Posterior vena cava (tissue), 2 donors: ENCODE measurements at places on chromosomes 1 and 21. TPM values are rescaled to one million over a fixed set of nuclear protein-coding genes. Genes with fewer than 3 reads are reported as not detected.

DNA sequence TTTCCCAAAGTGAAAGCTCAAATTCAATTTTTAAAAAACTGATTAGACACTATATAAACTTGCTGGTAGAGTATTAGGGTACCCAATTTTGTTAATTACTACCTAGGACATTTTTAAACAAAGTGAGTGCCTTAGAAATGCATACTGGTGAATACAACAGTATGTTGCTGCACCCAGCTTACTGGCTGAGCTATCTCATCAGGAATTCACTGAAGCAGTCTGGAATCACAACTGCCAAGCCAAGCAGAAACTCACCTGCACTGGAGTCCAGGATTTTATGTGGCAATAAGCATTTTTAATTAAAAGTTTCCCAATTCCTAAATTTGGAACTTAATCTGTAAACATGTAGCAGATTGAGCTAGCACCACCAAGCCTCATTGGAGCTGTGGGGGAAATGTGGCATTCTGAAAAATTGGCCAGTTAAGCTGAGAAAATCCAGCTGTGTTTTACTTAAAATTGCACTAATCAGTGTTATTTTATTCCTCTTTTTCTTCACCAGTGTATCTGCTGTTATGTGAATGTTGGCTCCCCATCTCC, 61.8 kb downstream of the CLEC20A start:
- DNase-seq, result no peak

- DNase-seq, result no peak
Observed at GRCh38 chr1:22751124-22751531, 40.5 kb downstream of the EPHB2 start.

DNA sequence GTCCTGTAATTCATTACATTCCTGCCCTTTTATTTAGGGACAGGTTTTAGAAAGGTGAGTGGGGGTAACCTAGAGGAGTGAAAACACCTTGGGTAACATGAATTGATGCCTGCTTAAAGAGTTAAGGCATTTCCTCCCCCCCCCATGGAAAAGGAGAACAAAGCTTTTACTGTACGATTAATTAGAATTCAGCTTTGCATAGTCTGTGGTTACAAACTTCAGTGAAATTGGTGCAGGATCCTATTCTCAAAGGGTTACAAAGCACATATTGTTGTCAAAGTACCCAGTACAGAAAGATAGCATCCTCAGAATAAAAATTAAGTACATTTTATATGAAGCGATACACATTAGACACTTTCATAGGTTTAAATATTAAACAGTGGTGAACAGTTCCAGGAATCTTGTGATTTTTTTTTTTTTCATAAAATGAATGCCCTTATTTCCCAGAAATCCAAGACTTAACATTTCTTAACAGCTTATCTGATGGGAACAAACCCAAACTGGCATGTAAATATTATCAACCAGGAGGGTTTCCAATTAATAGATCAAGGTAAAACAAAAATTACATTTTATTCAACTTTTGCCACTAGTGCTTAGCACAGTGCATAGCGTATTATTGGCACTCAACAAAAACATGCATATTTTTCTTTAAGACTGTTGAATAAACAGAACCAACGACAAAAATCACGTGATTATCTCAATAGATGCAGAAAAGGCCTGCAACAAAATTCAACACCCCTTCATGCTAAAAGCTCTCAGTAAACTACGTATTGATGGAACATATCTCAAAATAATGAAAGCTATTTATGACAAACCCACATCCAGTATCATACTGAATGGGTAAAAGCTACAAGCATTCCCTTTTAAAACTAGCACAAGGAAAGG, 172.7 kb downstream of the PDE4B start:
- no peak for DNase-seq

DNA sequence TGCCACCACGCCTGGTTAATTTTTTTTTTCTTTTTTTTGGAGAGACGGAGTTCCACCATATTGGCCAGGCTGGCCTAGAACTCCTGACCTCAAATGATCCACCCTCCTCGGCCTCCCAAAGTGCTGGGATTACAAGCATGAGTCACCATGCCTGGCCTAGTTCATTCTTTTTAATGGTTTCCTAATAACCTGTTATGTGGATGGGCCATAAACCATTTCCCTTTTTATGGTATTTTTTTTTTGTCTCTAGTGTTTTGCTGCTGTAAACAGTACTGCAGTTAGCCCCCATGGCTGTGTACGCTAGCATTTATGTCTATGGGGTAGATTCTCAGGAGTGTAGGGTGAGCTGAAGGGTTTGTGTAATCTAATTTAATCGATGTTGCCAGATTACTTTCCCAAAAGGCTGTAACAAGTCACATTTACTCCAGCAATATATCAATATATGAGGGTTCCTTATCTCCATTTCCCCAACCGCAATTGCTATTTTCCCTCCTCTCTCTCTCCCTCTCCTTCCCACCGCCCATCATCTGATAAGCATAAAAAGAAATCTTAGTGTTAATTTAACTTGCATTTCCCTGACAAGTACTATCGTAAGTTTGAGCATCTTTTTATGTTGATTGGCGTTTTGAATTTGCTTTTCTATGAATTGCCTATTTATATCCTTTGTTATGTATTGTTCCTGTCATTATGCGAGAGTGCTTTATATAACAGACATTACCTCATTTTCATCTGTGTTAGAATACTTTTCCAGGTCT, 28.7 kb downstream of the RCSD1 start:
- DNase-seq, result no peak

- no peak for DNase-seq
Observed at GRCh38 chr21:26797878-26798456, 47.2 kb downstream of the ADAMTS1 start.

DNA sequence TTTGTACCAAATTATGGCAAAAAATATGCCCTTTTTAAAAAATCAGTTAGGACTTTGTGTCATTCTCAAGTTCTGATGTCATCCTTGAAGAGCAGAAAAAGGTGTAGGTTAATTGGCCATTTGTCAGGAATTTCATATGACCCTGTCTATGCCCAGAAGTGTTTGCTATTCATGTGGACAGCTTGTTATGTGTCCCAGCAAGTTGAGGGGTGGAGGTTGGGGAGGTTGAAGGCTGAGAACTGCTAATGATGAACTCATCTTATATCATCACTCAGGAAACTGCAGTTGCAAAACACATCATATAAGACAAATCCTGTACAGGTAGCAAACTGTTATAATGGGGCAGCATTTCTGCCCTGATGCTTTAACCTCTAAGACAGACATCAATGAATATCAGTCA, 106.5 kb downstream of the PHTF1 start:
- no peak for DNase-seq

GRCh38 chr21:18152371-18152770, 92.3 kb upstream of the CHODL start:
- no peak for DNase-seq

DNA sequence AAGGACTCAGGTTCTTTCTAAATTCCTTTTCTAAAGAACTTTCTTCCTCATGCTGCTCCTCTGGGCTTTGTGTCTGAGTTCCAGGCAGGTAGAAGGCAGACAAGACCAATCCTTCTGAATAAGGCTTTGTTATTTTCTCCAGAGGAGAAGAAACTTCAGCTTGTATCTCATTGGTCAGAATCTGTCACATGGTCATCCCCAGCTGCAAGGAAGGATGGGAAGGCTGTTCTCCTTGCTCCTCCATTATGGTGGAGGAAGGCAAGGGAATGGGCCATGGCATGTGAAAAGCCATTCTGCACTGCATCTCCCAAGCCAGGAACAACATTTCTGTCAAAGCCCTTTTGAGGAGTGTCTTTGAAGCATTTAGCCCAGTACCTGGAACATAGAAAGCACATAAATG, 50.6 kb upstream of the NTPCR start:
- no peak for DNase-seq

- DNase-seq, result no peak
Observed at GRCh38 chr1:222588135-222588534, 1.6 kb downstream of the TAF1A start.

- DNase-seq, result no peak
Observed at GRCh38 chr1:80891871-80892270, 908.9 kb upstream of the ADGRL2 start.

GRCh38 chr1:29344336-29344735, 108.0 kb downstream of the PTPRU start:
- DNase-seq, result no peak

The TDRD5 gene
- total RNA-seq, result not detected

The LRRIQ3 gene
- total RNA-seq, result 0.71 TPM

The DVL1 gene
- 61.9 TPM for total RNA-seq

The IL24 gene
- not detected for total RNA-seq

The OR2T11 gene
- total RNA-seq, result not detected

The AMY2A gene
- total RNA-seq, result not detected
